ENCODE measurements at places on chromosomes 4 and X.

DNA sequence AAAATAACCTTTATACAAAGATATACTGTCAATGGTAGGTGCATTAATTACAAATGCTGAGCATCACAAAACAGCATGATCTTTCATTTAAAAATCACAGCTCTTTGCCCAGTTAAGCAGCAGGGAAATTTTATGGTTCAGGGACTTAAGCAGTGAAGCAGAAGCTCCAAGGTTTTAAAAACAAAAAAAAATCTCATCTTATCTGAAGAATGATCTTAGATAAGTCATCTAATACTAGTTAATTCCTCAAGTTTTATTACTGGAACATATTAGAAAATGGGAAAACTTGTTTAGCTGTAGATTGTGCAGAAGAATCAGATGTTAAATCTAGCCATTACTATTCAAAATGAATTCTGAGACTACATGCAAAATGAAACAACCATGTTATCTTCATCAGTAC lies 289.9 kb downstream of the GASK1B start:
- DNase-seq = no peak

DNA sequence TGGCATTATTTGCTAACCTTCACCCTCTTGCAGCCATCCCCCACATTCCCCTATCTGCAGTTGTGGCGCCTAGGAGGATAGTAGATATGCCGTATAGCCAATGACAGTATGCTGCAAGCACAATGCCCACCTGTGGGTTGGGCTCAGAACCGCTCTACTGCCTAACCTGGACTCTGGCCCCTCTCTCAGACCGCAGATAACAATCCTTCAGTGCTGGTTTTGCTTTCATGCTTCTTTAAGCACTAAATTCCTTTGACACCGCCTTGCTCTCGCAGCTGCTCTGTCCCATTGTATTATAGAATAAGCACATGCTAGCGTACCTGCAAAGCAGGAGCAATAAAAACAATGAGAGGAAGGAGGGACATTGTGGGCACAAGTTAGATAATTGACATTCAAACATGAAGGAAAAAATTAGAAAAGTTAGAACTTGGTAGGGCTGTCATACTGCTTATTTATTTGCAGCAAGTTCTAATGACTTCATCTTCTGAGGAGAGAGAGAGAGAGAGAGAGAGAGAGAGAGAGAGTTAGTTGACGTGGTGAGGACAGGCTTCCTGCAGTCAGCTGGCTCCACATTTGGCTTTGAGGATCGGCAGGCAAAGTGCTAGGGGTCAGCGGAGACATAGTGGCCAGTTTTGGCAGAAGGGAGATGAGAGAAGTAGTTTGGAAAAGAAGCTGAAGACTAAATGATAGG lies 55.8 kb downstream of the WWC2 start:
- no peak for DNase-seq

- DNase-seq = no peak
Observed at GRCh38 chr4:104575278-104575677, 80.6 kb upstream of the CXXC4 start.

DNA sequence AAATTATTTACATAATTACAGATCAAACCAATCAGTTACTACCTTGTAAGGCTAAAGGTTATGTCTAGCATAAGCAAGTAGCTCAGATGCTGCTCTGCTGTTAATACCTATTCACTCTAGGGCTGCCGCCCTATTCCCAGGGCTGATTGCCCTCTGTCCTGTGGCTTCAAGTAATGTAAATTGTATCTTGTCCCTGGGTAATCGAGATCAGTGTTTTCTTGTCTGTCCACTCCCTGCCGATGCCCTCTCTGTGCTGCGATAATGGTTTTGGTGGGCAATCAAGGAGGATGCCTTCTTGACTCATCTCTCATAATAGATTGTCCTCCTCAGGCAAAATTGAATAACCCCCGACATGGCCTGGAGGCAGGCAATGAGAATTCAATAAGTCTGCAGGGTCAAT lies 641.0 kb upstream of the PITX2 start:
- DNase-seq = no peak

DNA sequence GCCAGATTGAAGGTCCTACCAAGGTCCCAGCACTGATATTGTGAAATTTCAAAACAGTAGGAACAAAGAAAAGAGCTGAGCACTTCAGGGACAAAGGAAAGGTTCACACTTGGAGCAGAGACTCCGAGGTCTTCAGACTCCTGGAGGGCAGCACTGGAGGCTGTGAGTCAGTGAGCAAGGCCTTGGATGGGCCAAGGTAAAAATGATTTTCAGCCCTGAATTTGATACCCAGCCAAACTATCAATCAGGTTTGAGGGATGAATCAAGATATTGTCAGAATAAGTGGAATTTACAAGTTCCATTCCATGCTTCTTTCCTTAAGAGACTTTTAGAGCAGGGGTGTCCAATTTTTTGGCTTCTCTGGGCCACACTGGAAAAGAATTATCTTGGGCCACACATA lies 111.7 kb downstream of the ADRA2C start:
- DNase-seq = no peak

DNA sequence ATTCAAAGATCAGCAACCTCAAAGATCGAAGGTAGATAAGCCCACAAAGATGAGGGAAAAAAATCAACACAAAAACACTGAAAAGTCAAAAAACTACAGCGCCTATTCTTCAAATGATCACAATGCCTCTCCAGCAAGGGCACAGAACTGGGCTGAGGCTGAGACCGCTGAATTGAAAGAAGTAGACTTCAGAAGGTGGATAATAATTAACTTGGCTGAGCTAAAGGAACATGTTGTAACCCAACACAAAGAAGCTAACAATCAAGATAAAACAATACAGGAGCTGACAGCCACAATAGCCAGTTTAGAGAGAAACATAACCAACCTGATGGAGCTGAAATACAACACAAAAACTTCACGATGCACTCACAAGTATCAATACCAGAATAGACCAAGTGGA lies 231.1 kb downstream of the STPG2 start:
- no peak for DNase-seq

DNA sequence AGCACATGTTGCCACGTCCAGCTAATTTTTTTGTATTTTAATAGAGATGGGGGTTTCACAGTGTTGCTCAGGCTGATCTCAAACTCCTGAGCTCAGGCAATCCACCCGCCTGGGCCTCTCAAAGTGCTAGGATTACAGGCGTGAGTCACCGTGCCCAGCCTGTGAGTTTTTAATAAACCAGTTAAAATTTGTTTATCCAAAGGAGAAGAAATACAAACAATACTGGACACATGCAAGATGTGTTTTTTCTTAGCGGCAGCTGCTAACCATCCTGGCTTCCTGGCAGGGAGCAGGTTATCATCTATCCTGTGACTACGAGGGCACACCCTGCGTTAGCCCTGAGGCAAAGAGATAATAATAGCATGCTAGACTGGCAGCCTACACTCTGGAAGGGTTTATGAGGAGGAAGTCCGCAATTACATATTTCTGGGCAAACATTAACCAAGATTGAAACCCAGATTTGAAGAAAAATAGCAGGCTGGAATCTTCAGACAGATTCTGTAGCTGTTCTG lies 191.4 kb downstream of the SPRY1 start:
- DNase-seq = peak; percentile 47

GRCh38 chr4:112813790-112814189 lies 176.8 kb downstream of the LARP7 start:
- no peak for DNase-seq

GRCh38 chrX:136754651-136755050 lies 26.1 kb downstream of the ARHGEF6 start:
- no peak for DNase-seq

GRCh38 chr4:76634220-76634619 lies 199.2 kb downstream of the SHROOM3 start:
- DNase-seq = no peak

- no peak for DNase-seq
Observed at GRCh38 chr4:2837110-2837903, 6.3 kb upstream of the ADD1 start.

DNA sequence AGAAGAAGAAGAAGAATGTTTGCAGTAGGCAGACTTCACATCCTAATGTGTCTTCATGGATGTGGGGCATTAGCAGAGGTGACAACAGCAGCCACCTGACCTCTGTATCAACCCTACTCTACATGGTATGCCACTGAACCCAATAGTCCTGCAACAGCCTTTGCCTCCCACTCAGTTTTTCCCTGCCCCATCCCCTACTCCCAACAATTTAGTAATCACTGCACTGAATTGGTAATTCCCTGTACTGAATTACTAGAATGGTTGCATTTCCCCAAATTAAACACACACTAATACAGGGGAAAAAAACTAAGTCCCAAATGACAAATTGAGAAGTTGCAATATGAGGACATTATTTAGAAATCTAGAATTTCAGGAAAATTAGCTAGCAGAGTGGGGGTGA lies 31.4 kb upstream of the FAM241A start:
- DNase-seq = no peak

DNA sequence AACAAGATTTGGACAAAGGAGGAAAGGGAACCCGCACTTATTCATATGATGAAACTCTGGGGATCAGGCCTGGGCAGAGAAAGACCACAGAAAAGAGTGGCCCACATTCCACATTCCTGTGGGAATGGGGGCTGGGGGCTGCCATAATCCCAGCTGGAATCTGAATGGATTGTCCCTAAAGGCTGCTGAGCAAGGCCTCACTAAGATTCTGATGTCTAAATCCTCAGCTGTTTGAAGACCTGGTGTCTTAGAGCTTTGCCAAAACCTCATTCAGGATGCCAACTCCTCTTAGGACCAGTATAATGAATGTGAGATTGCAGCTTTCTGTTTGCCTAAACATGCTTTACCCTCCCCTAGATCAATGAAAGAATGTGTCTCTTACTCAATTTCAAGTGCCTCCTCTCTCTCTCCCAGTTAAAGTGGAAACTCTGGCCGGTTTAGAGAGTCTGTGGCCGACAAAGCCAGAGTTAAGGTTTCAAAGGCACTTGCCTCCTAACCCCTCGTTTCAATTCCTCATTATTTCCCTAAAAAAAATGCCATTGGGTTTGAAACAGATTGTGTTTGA lies 33.3 kb upstream of the GPC4 start:
- DNase-seq = no peak

GRCh38 chr4:36178484-36178883 lies 65.8 kb downstream of the ARAP2 start:
- no peak for DNase-seq

GRCh38 chr4:185211035-185211434 lies 1.6 kb downstream of the SNX25 start:
- DNase-seq = no peak

DNA sequence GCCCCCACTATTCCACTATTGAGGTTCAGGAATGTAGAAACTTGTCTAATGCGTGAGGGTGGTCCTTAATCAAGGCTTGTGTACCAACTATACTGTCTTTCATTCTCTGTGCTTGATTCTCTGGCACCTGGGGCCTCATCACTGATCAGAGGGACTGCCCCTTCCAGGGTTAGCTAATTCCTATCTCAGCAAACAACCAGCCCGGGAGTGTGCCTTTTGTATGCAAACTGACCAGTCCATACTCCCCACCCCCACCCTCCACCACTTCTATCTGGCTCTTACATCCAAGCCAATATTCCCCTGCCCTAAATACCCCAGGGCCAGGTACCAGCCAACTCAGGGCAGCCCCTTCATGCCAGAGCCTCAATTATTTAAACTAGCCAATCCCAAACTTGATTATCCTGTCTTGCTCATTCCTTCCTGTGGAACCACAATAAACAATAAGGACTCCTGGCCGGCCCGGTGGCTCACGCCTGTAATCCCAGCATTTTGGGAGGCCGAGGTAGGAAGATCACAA lies 59.3 kb downstream of the FTHL17 start:
- no peak for DNase-seq

DNA sequence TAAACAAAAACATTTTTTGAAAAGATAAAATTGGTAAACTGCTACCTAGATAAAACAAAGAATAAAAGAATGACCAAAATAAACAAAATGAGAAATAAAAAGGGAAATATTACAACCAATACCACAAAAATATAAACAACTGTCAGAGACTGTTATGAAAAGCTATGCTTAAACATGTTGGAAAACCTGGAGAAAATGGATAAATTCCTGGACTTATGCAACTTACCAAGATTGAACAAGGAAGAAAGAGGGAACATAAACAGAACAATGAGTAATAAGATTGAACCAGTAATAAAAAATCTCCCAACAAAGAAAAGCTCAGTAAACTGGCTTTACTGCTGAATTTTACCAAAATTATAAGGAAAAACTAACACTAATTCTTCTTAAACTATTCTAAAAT lies 518.7 kb downstream of the GRXCR1 start:
- no peak for DNase-seq

DNA sequence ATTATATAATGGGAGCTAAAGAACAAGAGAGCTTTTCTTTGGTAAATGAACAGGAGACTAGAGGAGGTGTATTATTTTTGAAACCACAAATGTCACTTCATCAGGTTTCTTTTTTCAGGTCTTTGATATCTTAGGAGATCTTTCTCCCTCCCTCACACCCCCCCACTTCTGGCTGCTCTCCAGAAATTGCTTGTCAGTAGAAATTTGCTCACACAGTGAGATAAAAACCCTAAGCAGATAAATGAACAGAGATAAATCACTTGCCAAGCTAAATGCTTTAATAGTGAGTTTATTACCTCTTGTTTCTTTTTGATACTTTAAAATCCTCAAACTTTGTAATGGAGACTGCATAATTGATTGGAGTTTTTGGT lies 421.2 kb upstream of the TENM3 start:
- no peak for DNase-seq

GRCh38 chrX:1593286-1594271 lies 2.2 kb downstream of the AKAP17A start:
- no peak for DNase-seq

DNA sequence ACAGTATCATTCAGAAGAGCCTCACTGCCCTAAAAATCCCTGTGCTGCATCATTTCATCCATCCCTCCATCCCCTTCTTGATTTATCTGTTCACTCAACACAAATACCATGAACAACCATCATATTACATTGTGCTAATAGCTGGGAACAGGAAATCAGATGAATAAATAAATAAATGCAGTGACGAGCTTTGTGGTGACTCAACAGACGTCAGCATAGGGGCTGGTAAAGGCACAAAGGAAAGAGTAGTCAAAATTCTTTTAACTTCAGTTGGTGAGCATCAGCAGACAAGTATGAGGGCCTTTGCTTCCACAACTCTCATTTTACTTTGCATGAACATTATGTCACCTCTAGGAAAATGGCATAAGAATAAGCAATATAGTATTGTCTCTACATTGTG lies 65.5 kb downstream of the EDNRA start:
- no peak for DNase-seq

DNA sequence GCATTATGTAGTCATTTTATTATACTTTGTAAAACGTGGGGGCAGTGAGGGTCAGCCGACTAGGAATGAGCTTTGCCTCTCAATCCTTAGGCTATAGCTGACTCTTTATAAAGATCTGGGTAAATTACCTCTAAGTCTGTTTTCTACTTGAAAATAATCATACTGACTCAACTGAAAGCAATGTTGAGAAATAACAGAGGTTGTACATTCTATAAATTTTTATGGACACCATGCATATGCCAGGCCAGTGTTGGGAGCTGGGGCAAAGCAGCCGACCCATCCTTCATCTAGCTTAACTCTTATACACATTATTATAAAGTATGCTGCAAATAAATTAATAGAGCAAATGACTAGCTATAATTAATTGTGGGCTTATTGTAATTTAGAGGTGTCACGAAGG lies 2.2 kb upstream of the DCUN1D4 start:
- no peak for DNase-seq
